ENCODE measurements at places on chromosomes 1 and 21.

GRCh38 chr1:201619513-201619912, 80.6 kb downstream of the NAV1 start:
- DNase-seq, result no peak

DNA sequence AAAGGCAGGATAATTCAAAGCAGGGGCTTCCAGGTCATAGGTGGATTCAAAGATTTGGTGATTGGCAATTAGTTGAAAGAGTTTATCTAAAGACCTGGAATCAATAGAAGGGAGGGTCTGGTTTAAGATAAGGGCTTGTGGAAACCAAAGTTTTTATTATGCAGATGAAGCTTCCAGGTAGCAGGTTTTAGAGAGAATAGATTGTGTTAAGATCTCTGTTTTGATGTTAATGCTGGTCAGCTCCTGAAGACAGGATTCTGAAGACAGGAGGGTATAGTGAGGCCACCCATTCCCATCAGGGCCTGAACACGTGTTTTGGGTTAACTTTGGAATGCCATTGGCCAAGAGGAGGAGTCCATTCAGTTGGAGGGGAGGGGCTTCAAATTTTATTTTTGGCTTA, 6.1 kb upstream of the PTBP2 start:
- no peak for DNase-seq

GRCh38 chr1:180311011-180311730, 81.1 kb downstream of the LHX4 start:
- DNase-seq, result no peak

DNA sequence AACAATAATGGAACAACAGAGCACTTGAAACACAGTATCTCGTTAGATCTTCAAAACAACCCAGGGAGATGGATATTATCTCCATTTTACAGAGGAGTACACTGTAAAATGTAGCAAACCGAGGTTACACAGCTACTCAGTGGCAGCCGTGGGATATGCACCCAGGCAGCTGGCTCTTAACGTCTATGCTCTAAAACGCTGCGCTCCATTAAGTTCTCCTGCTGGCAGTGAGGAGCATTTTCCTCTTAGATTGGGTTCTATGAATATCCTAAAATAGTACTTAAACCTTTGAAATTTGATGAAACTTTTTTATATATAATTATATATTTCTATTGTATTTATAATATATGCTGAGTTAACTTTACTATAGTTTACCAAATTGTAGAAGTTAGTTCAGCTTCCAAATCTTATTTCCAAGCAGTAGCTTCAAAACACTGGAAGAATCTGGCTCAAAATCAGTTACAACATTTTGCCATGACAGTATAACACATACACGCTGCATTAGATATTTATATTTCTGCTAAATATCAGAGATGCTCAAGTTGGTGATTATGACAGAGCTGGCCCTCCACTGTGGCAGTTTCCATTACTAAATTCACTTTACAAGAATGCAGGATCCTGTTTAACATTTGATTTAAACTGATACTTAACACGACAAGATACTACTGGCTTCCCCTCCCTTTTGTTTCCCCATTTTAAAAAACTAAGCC, 49.5 kb downstream of the TGFBR3 start:
- no peak for DNase-seq

DNA sequence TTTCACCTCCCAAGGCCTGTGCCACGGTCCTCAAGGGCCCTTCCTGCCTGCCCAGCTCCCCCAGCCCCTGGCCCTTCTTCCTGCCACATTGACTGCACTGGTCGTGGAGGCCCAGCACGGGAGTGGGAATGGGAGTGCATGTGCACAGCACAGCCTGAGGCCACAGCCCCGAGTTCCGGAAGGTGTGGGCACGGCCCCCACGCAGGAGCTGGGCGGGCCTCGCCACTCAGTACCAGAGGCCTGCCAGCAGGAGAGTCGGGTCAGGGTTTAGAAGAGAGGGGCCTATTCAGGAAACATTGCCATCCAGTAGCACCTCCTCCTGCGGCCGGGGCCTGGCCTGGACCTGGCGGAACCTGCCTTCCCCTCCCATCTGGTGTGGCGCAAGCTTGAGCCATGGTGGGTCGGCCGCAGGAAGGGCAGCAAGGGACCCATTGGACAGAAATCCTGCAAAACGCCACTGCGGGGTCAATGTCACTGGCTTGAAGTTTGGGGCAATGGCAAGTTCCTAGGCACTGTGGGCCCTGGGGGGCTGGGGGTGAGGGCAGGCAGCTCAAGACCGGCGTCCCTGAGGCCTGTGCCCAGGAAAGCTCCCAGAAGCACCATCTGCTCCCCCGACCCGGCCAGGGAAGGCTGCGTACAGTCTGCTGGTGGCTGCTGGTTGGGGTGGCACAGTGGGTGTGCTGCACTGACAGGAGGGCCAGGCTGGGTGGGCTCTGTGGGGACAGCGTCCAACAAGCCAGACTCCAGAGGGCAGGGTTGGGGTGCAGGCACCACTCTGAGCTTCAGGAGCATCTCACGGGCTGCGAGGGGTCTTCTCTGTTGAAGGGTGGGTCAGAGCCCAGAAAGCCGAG, 1.8 kb upstream of the TMEM52 start:
- DNase-seq, result no peak

DNA sequence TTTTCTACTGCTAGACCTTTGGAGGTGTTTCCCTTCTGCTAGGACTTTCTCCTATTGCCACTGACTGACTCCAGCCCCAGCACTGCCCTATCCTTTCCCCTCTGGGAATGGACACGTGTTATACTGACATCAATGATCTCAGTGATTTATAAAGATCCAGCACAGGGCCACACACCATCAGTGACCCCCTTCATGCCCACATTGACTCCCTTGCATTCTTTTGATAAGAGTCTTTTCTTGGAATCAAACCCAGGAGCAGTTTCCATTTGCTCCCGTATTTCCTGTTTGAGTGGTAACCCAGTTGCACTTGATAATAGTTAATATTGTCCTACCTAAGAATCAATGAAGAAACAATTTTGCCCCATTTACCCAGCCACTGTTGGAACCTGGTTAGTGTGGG, 501.0 kb upstream of the USP24 start:
- no peak for DNase-seq

Measured in vagina (tissue), 2 donors.